ENCODE measurements at places on chromosomes 4 and X.

GRCh38 chr4:20085156-20085555 lies 166.5 kb upstream of the SLIT2 start:
- no peak for DNase-seq

- no peak for DNase-seq
Measured at GRCh38 chr4:172946503-172946902, 222.1 kb upstream of the GALNT7 start.

DNA sequence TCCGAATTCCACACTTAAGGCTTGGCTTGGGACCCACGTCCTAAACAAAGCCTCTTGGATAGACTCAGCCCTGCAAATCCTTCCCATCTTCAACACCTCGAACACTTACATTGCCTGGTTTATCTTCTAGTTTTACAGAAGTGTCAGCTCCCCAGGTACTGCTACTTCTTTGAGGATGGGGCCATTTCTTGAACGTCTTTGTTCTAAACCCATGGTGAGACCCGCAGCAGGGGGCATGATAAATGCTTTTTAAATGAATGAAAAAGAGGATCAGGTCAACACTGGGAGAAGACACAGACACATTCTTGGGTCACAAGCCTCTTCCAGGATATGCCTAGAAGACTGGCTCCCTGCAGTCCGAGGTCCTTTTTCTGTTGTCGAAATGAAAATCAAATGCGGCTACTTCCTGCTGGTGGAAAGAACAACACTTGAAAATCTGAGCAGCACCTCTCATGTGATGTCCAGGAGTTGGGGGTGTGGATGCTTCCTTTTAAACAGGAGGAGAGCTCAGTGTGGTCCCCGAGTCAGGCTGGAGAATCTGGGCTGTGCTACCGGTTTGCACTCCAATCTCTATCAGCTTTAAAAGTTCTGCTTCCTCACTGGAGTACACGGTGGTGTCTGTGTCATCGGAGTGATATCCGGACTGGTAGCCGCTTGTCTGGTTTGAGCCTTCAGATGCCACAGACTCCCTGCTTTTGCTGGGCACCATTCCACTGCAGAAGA lies 45.8 kb downstream of the KDR start:
- no peak for DNase-seq

GRCh38 chrX:41616935-41617334 lies 71.8 kb upstream of the GPR34 start:
- DNase-seq, result no peak

- DNase-seq, result no peak
Measured at GRCh38 chr4:62640296-62640695, 1440.2 kb downstream of the ADGRL3 start.

DNA sequence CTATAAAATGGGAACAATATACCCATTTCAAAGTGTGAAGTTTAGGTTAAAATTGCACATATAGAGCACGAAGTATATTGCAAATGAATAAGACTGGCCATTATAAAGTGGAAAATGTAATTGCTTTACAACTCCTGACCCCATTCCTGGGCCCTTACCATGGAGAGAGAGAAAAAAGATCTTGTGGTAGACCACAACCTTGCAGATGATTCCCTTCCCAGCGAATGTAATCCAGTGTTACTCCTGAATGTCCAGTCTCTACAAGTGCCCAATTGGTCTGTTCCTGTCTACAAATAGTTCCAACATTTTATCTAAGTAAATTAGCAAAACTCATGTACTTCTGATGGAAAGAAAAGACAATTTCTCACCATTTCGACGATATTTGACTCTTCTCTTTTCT lies 184.1 kb upstream of the LNX1 start:
- DNase-seq, result no peak

GRCh38 chr4:154416190-154416547 lies 75.4 kb downstream of the DCHS2 start:
- peak; percentile 81 for DNase-seq

- DNase-seq, result no peak
Measured at GRCh38 chr4:103425406-103425805, 227.3 kb upstream of the CENPE start.

- peak; percentile 74 for DNase-seq
Measured at GRCh38 chr4:102500696-102501446, at the start of gene NFKB1. Gene NFKB1 (plus strand): TSS chr4:102501359. CDS start chr4:102525519, 24,160 bp downstream.

DNA sequence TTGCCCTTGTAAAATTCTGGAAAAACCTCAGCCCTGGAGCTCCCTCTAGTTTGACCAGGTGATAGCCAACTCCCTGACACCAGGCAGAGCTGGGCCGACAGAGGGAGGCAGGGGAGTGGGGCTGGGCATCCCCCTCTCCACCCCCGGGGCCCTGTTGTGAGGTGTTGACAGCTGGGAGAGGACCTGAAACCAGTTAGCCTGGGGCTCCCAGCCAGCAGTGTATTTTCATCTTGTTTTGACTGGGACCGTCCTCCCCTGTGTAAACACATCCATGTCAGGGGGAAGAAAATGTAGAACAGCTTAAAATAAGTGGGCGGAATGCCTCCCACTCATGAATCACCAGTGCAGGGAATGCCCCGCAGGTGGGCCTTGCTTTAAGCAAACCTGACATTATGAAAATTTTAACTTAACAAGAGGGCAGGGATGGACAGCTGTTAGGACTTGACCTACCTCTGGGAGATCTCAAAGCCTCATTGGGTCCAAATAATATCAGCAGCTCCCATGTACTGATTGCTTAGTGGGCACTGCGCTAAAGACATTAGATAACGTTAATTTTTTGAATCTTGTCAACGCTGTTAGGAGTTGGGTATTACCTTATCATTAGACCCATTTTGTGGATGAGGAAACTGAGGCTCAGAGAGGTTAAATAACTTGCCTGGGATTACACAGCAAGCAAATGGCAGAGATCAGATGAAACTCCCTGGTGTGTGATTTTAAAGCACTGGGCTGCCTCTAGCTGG lies 45.9 kb downstream of the TSC22D3 start:
- DNase-seq, result no peak
